ENCODE measurements at places on chromosomes 2 and 18.
A peak's percentile ranks its signal among the peaks of the same experiment; 100 is the strongest.

DNA sequence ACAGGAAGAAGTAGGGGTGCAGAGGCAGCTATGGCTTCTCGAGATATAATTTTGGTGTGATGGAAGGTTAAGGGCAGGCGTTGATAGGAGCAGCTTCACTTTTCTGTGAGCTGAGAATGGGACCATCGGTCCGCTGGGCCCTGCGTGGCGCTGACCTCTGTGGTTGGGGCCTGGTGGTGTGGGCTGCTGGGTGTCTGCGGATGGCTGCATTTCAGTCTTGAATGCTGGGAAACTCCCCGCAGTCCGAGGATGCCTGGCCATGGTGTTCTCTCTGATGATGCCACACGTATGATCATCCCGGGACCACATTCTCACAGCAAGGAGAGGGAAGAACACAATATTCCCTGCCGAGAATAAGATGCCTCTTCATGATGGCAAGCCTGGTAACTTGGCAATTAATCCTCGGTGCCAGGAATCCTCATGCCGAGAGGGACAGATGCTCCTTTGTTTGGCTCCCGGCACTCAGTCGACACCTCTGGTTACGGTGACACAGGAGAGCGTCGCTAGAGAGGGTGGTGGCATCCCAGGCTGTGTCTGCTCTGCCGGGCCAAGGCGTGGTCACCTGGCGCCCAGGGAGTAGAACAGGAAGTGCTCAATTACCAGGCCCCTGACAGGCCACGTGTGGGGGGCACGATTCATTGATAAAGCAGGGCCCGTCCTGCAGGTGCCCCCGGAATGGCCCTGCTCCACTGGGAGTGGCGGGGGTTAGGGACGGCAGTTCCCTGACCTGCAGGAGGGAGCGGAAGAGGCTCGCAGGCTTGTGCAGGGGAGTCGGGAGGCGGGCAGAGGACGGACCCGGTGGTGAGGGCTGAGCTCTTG is 119.4 kb upstream of the CTDP1 start:
- no peak for DNase-seq

DNA sequence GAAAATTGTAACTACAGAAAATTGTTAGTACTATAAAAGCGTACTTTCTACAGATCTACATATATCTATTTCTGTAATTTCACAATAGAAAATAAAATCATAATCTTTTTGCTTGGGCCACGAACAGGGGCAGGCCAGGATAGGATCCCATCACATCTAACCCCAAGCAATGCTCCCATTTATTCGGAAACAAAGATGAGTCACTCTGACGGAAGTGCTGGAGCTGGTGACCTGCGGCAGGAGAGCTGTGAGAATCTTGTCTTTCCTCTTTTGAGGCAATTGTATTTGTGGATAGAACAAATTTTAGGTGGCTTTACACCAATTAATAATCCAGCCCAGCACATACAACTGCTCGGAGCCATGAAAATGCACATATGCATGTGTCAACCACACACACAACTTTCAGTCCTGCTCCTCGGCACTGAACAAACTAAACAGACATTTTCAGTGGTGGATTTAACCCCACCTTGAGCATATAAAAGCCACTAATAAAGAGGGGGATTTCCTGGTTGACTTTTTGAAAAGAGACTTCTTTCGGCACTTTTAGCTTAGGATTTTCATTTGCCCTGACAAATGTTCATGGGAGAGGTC is 22.3 kb upstream of the INSIG2 start:
- no peak for DNase-seq

- DNase-seq, result no peak
These were observed 2.5 kb downstream of the DYNC2LI1 start for GRCh38 chr2:43776324-43776723.

- DNase-seq, result no peak
These were observed 8.6 kb upstream of the IL36A start for GRCh38 chr2:112996635-112997034.

GRCh38 chr18:33706391-33706790 is 128.4 kb downstream of the ASXL3 start:
- no peak for DNase-seq

DNA sequence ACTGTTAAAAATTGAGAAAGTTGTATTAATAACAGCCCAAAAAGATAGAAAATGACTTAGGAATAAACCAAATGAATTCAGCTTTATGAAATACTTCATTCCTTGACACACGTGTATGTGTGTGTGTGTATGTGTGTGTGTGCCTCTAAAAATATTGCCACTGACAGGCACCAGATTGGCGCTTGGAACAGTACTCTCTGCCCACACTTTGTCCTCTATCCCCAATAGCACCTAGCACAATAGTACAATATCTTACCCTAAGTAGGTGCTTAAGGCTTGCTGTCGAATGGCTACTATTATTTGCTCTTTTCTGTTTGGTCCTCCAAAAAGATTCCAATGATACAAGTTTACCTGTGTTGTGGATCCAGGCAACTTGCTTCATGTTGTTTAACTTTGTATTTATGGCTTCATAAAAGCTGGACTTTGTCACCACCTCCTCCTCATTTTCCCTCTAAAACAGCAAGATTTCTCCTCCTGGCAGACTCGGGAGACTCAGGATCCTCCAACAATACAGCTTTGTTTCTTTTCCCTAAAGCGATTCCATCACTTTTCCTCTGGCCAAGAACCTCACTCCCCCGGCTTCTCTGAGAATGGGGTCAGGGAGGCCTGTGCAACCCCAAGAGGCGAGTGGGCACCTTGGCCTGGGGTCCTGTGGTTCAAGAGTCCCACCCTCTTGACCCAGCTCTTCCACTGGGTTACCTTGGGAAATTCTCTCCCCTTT is 43.3 kb upstream of the LCLAT1 start:
- DNase-seq, result no peak

GRCh38 chr2:141878016-141878415 is 252.8 kb downstream of the LRP1B start:
- DNase-seq, result no peak

GRCh38 chr2:218282173-218282991 is 9.9 kb downstream of the TMBIM1 start:
- DNase-seq, result peak; percentile 36

DNA sequence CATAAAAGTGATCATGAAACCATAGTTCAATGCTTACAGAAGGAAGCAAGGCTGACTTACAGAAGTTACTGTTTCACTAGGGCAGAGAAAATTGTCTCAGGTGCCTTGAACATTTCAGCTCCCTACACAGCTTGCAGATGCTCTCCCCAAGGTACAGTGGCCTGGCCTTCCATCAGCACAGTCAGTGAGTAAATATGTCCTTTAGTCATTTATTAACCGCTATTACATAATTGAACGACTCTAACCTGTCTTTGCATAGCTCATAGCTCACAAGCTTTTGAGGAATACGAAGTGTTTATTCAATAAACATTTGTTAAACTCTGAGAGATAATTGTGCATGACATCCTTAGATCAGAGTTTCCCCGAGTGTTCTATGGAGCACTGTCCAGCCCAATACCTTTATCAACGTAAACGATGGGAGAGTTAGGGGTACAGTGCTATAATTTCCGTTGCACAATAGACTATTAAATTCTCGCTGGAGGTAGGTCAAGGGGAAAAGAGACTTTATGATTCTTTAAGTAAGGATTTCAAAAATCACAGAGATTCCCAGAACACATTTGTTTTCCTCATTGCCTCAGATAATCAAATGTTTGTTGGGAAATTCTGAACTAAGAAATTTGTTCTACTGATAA is 677.8 kb downstream of the TSN start:
- DNase-seq, result no peak

DNA sequence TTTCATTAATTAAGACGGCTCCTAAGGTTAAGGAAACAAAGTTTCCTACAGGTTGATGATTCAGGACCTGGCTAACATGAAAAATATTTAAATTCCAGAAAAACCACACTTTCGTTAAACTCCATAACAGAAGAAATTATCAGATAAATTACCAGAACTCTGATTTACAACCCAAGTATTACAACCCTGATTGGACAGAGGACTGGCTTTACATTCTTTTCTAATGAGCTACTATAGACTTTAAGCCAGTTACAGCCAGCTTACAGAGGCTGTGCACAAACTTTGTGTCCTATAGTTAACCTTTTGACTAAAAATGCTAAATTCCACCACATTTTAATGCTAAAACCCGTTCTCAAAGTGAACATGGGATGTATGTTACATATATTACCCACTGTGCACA is 458.6 kb downstream of the KCNJ3 start:
- no peak for DNase-seq

GRCh38 chr2:74828543-74828942 is 5.4 kb upstream of the HK2 start:
- no peak for DNase-seq

DNA sequence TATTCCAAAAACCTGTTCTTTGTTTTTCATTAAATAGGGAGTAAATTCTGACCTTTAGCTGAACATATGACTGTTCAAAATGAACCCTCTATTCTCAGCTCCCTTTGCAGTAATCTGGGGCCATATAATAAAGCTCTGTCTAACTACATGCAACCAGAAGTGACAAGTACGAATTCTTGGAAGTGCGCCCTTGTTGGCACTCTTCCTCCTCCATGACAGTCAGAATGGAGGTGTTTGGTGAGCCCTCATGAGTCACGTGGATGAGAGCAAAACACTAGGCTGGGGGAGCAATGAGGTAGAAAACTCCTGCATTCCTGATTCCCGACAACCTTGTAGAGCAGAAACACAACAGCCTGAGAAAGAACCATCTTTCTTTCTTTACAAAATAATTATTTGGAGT is 552.9 kb downstream of the FBXO15 start:
- DNase-seq, result no peak

DNA sequence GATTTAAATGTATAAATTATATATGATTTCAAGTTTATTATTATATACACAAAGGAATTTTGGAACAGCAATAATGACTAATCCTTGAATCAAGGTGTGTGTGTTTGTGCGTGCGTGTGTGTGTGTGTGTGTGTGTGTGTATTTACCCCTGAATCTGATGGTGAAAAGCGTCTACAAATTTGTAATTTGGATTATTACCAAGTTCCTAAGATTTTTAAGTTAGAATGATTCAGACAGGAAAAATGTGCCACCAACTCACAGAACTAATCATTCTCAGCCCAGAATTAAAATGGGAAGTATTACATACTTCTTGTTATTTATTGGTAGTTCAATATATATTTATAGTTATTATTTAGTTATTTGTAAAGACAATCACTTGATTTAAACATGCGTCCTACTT is 12.3 kb downstream of the CALCRL start:
- DNase-seq, result no peak

DNA sequence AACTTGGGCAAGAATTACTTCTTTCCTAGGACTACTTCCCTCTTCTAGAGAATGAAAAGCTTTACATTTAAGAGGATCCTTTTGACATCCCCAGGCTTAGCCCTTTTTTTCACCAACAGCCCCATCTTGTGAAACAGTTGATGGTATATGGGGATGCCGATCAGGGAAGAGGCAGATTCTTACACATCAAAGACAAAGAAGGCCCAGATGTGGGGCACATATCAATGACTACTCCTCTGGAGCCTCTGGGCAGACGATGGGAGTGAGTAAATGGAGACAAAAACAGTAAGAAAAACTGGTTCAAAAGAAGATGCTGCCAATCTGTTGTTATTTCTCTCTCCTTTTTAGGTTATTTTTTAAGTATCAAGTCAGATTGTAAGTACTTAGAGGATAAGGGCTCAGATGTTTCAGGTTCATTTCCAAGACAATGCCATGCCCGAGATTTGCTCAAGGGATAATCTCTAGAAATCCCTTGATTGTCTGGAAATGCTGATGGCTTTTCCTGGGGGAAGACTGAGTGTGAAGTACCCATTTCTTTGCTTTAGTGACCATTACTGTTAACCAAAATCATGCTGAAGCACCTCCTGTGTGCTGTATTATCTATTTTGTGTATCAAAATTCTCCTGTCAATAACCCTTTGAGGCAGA is 117.5 kb downstream of the EPHA4 start:
- no peak for DNase-seq

DNA sequence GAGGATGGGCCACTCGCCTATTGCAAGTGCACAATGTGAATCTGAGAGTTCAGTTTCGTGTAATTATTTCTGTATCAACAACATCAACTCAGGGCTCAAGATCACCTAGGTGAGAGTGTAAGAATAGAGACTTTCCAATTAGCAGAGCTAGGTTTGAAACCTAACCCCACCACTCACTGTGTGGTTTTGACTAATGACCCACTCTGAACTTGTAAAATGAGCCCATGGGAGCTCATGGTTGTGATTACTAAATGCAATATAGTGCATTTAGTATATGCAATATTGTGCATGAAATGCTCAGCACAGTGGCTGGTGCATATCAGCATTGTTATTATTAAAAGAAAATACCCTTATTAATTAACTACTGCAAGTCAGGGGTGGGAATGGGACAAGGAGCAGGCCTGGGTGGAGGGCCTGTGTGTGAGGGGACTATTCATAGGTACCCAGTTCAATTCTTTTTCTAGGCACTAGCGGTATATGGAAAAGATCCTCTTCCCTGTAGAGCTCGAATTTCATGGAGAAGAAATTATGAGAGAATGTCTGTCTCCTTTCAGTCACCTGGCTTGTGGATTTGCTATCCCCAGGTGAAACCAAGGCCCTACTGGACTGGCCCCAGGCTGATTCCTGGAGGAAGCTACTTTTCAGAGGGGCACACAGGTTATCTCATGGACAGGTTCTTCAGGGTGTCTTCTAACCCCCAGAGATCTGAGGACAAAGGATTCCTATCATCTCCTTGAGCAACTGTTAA is 169.5 kb downstream of the GFPT1 start:
- DNase-seq, result no peak

DNA sequence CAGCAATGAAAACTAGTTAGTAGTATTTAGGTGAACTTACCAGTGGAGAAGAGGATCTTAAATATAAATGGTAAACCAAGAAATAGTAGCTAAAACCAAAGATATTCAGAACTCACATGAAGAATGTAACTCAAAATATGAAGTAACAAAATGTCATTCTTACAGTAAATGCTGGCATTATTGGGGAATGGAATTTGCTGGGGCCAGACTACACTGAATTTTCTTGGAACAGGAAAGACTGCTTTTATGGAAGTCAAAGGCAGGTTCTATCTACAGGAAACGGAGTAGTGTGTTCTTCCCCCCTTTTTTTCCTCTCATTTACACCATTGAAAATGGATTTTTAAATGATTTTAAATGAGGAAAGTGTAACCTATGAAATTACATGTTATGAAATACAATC is 188.7 kb downstream of the IKZF2 start:
- DNase-seq, result no peak

GRCh38 chr2:38261569-38262068 is 115.5 kb downstream of the ATL2 start:
- no peak for DNase-seq

DNA sequence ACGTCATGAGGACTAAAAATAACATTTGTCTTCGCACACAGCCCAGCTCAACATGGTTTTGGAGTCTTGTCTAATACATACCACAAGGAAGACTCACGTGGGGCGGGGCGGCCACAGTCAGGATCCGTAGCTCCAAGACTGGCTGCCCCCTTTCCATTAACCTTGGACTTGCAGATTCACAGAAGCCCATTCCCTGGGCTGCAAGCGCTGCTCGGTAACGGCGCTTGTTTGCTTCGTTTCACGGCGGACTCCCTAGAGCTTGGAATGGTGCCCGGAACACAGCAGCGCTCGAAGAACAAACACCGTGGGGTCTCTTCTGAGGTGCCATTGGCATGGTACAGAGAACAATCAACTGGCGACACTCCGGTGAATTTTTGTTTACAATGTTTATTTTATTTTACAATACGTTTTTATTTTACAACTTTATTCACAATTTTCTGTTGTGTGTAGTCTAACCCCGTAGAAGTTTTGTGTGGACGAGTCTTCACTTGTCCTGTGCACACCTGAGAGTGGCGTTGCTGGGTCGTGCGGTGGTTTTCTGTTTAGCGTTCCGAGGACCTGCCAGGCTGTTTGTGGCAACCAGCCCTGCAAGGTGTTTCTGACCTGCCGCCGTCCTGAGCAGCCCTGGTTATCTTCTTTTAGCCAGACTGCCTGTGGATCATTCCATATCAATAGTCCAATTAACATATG is 126.5 kb downstream of the GALR1 start:
- DNase-seq, result no peak

GRCh38 chr2:182642328-182642727 is 73.7 kb upstream of the DNAJC10 start:
- peak; percentile 60 for DNase-seq
